AG04450 (cell line): ENCODE measurements at places on chromosomes 12 and 14. TPM values are rescaled to one million over a fixed set of nuclear protein-coding genes. Genes with fewer than 3 reads are reported as not detected.
A peak's percentile ranks its signal among the peaks of the same experiment; 100 is the strongest.

DNA sequence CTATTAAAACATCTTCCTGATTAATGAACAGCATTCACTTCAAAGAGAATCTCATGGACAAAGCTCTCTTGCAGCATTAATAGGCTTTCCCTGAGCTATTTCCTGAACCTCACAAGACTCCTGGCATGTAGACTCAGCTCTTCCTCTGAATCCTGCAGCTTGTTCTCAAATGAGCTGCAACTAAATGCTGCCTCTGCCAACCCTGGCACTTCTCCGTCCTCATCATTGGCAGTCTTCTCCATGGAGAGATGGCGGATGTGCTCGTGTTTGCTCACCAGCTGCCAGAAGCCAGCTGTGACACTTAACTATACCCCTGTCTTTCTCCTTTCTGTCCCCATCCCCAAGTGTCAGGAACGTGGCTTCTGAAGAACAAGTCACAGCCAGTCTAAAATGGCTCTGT is 232.1 kb downstream of the FOXN3 start:
- DNase-seq, result no peak

DNA sequence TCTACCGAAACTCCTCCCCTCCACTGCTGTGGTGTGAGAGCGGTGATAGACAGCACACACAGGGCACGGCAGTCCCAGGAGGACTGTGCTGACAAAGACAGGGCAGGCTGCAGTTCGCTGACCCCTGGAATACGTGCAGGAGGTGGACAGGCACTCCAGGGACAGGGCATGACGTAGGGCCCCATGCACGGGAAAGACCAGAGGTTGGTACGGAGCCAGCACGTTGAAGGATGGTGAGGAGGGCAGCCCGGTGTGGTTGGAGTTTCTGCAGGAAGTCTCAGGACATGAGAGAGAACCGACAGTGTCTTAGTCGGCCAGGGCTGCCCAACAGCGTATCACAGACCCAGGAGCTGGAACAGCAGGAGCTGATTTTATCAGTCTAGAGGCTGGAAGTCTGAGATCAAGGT is 254.2 kb upstream of the FKBP4 start:
- DNase-seq, result no peak

The CCDC177 gene
- polyA plus RNA-seq, result not detected in 2 replicates

- DNase-seq, result no peak
Observed at GRCh38 chr14:72850360-72850759, 43.5 kb downstream of the DPF3 start.

GRCh38 chr12:118368821-118369220 is 3.9 kb downstream of the TAOK3 start:
- no peak for DNase-seq

DNA sequence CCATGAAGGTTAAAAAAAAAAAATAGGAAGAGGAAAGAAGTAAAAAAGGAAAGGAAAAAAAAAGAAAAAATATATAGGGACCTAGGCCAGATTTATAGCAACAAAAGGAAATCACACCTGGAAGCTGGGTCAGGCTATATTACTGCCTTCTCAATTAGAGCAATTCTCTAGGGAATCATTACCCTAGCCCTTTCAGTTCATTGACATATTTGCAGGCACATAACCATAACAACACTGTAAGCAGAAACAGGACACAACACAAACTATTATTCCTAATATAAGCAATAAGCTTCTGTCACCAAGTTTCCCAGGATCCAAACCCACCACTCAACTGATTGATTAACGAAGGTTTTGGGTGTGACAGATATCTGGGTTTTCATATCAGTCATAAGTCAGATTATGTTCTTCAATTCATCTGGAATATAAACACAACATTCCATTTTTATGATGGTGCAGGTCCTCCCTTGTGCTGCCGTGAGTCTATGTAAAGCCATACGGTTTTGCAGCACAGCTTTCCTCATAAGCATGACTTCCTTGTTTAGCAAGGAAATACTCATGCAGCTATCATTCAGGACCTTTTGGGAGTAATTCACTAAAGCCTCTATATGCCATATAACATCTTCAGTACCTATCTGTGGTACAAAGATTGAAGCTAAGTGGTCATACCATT is 4.2 kb downstream of the PCNX4 start:
- peak; percentile 59 for DNase-seq

The KRT81 gene
- 0.24 and 2.3 TPM in 2 replicates for polyA plus RNA-seq

DNA sequence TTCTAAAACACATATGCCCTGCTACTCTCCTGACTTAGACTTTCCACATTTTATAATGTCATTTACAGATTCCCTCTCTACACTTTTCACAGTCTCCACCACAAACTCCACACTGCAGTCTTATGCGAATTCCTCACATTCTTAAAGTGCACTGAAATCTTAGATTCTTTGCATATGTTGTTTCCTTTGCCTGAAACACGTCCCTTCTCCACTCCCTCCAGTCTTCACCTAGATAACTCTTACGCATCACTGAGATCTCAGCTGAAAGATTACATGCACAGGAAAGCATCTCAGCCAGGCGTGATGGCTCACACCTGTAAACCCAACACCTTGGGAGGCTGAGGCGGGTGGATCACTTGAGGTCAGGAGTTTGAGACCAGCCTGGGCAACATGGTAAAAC is 3.8 kb upstream of the ARHGAP9 start:
- DNase-seq, result no peak

The DIO2 gene
- 23.5 and 28.9 TPM in 2 replicates for polyA plus RNA-seq

DNA sequence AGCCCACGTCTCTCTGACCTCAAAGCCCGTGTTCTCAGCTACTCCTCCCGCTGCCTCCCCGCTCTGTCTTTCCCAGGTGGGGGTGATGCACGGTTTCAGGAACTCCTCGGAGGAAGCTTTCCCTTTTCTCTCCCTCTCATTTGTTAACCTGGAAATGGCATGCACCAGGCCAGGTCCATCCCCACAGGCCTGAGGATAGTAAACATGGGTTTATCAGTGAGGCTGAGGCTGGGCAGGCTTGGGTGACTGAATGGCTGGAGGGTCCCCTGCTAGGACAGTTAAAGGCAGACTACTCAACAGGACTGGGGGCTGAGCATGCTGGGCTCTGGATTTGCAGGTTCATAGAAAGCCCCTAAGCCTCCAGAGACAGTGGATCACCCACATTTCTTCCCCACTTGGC is 7.6 kb downstream of the WSCD2 start:
- no peak for DNase-seq

DNA sequence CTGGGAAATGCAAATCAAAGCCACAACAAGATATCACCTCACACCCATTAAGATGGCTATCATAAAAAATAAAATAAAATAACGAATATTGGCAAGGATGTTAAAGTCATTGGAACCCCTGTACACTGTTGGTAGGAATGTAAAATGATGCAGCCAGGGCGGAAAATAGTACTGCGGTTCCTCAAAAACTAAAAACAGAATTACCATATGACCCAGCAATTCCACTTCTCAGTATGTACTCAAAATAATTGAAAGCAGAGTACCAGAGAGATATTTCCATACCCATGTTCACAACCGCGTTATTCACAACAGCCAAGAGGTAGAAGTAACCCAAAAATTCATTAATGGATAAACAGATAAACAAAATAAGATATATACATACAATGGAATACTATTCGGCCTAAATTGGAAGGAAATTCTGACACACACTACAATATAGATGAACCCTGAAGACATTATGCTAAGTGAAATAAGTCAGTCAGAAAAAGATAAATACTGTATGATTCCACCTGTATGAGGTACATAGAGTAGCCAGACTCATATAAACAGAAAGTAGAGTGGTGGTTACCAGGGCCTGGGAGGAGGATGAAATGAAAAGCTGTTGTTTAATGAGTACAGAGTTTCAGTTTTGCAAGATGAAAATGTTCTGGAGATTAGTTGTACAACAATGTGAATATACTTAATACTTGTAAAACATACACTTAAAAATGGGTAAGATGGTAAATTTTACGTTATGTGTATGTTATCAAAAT is 84.6 kb downstream of the TXNDC16 start:
- DNase-seq, result no peak

DNA sequence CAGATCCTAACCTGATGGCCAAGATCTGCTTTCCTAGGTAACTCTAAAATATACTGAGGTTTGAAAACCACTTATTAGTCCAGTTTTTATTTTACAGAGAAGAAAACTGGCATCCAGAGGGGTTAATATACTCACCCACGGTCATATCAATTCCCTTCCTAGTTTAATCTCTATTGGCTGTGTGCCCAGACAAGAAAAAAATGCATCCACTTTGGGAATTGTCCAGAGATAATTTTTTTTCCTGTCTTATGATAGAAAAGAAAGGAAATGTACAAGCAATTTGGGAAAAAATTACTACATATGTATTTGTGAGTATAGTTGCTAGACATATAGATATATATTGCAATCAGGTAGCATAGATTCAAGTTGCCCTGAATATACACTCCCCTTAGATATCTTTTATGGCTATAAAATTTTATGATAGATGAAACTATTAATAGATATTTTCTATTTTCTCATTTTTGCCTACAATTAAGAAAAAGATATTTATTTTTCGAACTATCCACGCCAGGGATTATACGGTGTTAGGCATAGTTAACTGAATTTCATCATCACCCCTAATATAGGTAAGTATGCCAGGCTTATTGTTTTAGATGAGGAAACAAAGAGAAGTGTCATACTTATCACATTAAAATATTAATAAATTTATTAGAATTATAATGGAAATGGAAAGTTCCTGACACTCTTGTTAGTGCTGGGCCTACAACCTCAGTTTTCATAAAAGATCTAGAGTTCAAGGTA is 100.5 kb upstream of the SLC38A2 start:
- DNase-seq, result no peak

DNA sequence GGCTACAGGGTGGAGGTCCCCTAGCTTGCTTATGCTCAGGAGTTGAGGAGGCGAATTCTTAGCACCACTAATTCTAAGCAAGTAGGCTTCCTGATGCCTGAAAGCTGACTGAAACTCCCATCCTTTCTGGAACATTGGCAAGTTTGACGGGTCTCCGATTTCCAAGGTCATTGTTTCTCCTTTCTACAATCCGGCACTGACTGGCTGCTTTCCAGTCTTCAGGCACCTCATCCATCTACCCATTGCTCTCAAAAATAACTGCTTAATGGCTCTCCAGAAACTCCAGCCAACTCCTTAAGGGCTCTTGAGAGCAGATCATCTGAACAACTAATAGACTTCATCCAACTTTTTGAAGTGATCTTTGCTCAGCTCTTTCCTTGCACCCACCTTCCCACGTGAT is 13.3 kb downstream of the REM2 start:
- DNase-seq, result no peak

GRCh38 chr12:15672671-15673270 is 116.4 kb downstream of the EPS8 start:
- no peak for DNase-seq

DNA sequence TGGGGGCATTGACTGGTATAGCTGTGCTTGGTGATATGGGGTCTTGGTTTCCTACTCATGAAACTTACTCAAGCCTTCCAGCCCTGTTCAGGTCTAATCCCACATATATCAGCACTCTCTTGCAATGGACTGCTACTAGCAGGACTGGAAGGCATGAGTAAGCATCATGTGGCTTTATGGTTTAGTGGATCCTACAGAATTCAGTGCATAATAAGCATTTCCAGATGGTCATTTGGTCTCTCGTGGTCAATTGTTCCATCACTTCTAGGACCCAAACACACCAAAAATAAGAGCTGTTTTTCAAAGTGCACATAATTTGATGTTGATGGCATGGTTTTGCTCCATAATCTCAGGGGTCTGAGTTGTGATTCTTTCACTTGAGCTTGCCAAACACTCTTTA is 114.4 kb downstream of the LMNTD1 start:
- no peak for DNase-seq

DNA sequence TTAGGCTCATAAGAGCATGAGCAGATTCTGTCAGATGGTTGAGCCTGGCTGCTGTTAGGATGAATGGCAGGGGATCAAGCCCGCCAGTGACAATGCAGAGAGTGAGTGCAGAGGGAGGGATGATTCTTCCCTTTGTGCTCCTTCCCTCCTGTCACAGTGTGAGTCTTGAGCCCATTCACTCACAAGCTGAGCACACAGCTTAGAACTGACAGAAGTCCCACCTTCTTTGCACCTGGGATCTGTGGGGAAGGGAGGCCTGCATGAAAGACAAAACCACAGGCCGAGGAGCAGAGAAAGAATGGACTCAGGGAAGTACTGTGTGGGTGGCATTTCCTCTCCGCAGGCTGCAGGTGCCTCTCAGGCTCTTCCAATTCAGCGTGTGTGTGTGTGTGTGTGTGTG is 160.6 kb downstream of the KCNA5 start:
- DNase-seq, result no peak

- DNase-seq, result peak; percentile 26
Observed at GRCh38 chr12:122523280-122523679, 3.5 kb downstream of the RSRC2 start.
